ENCODE measurements at places on chromosomes 12 and 14.

GRCh38 chr12:71865166-71865713 is 25.7 kb downstream of the TBC1D15 start:
- no peak for DNase-seq

- DNase-seq, result peak; percentile 70
These were observed 232.1 kb downstream of the CACNA1C start for GRCh38 chr12:2284857-2285256.

GRCh38 chr12:69468237-69469026 is 1.8 kb upstream of the FRS2 start:
- DNase-seq, result no peak

- DNase-seq, result no peak
These were observed 48.5 kb downstream of the TBK1 start for GRCh38 chr12:64500394-64500793.

- no peak for DNase-seq
These were observed 44.5 kb downstream of the WDR89 start for GRCh38 chr14:63596998-63597658.

Measured in NCI-H2029 treated with DMSO at 0.1 percent for 48 hours (cell line).